ENCODE measurements at places on chromosomes 1 and 21.
A peak's percentile ranks its signal among the peaks of the same experiment; 100 is the strongest.

DNA sequence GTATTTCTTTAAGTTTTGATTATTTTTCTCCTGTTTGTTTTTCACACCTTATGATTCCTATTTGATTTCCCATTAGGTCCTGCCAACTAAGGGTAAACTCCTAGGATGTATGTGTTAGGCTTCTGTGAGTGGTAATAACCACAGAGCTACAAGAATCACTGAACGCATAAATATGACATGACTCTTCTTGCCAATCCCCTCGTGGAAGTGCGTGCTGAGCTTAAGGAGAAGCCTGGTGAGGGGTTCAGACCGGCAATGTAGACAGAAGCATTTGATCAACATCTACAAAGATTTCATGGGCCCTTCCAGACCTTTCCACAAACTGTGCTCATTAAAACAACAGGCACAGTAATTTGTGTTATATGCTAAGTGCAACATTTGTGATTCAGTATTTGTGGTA, 273.8 kb upstream of the SNX7 start:
- no peak for DNase-seq

GRCh38 chr1:201140235-201140940, 13.4 kb upstream of the ASCL5 start:
- no peak for DNase-seq

DNA sequence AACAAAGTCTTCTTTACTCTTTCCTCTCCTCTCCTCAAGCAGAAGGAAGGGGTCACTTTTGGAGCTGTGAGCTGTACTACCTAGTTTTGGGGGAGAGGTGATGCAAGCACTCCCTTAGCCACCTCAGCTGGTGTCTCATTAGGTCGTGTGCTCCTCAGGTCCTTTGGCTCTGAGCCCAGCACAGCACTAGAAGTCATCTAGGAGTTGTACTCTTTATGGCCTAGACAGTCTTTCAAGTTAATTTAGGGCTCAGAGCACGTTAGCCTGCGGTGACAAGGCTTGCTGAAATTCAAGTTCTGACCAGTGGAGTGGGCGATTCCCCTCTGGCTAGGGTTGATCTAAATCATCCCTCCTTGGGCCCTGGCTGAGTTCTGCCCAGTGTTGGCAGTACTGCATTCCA, 48.0 kb upstream of the WDR26 start:
- no peak for DNase-seq

- peak; percentile 82 for DNase-seq
Measured at GRCh38 chr1:82704966-82705365, 904.2 kb downstream of the ADGRL2 start.

DNA sequence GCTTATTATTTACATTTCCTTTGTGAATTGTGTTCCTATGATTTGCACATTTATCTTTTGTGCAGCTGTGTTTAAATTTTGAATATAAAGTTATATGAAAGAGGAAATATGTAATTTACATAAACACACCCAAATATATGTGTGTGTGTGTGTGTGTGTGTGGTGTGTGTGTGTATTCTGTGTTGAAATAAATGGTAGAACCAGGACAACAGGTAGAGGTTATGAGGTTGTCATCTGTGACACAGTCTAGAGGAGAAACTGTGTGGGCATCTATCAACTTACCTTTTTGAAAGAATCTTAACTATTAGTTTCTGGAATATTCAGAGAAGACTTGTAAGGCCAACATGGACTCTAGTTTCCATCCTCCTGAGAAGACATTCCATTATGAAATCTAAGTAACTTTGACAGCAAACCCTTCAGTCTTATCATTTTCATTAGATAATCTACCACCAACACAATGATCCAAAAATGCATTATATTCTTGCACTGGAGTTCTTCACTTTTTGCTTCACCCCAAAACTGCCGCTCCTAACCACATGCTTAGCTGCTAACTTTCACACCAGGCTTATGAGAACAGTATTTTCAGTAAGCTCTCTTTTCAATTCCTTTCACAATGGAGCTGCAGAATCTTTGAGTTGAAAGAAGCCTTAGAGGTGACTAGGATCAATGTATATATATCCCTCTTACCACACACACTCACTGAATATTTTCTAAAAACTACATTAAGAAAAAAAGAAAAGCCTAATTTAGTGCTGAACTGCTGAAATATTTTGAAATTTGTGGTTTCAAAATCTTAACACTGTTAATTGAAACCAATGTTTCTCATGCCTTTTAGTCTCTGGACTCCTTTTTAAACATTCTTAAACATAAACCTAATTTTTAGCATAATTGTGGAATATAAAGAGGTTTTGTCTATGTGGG, 21.8 kb downstream of the PTPRC start:
- no peak for DNase-seq

- no peak for DNase-seq
Measured at GRCh38 chr21:39737376-39738000, 7.5 kb upstream of the IGSF5 start.

GRCh38 chr1:147890177-147890790, 12.3 kb upstream of the GJA8 start:
- DNase-seq, result peak; percentile 78

DNA sequence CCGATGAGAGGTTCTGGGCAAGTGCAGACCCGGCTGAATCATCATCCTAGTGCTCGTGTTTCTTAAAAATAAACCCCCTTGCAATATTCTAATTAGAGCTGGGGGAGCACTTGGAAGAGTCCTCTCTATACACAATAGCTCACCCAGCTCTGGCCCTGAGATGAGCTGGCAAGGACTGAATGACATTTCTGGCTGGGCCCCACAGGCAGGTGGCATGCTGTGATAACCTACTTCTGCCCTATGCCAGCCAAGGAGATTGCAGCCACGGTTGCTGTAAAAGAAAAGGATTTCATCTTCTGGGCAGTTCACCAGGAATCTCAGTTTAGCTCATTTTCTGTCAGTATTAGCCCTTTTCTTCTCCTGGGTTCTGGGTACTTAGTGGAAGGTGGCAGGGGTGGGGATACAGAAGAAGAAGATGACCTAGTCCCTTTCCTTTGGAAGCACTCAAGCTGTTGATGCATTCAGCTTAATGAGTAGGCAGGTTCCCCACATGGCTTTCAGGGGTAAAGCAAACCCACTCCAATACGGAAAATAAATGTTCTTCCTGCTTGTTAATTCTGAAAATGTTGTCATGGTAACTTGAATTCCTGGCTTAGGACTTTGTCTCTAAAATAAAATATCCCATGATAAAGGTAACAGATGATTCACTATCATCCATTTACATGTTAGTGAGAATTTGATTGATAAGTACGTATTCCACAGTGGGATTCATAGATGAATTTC, 32.2 kb downstream of the VASH2 start:
- no peak for DNase-seq

- no peak for DNase-seq
Measured at GRCh38 chr1:116983112-116983511, 18.4 kb upstream of the CD101 start.

GRCh38 chr1:15958111-15958510, 17.8 kb downstream of the ZBTB17 start:
- no peak for DNase-seq

DNA sequence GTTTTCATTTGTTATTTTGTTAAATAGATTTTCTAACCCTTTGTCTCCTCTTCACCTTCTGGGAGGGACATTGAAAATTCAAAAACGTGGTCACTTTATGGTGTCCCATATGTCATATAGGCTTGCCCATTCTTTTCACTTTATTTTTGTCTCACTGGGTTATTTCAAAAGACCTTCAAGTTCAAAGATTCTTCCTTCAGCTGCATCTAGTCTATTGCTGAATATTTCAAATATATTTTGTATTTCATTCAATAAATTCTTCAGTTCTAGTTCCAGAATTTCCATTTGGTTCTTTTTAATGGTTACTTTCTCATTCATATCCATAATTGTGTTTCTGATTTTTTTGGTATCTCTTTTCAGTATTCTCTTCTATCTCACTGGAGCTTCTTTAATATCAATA, 11.6 kb upstream of the KCTD3 start:
- no peak for DNase-seq

- DNase-seq, result no peak
Measured at GRCh38 chr1:91732291-91733107, 153.5 kb downstream of the TGFBR3 start.

DNA sequence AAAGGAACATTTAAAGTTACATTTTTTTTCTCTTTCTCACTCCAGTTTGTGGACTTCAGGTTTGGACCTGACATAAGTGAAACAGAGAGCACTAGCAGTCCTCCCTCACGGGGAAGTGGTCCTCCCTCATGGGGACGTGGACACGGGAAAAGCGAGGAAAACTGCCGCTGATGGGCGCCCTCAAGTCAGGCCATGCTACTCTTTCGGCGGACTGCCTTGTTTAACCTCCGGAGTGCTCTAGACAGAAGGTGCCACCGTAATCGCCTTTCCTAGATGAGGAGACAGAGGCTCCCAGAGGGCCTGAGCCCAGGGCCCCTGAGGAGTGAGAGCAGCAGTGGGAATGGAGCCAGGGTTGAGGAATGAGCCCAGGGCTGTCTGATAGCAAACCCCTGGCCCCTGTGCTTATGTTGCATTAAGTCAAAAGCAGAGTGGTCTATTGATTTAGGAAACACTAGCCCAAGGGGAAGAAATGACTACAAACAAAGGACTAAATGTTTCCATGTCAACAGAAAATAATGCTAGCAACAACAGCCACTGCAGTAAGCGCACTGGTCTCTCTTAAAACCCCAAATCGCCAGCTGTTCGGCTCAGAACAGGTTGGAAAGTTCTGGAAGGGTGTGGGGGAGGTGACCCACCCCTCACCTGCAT, 84.1 kb downstream of the DMRTB1 start:
- DNase-seq, result no peak

- DNase-seq, result no peak
Measured at GRCh38 chr1:184188037-184188436, 136.5 kb downstream of the TSEN15 start.

DNA sequence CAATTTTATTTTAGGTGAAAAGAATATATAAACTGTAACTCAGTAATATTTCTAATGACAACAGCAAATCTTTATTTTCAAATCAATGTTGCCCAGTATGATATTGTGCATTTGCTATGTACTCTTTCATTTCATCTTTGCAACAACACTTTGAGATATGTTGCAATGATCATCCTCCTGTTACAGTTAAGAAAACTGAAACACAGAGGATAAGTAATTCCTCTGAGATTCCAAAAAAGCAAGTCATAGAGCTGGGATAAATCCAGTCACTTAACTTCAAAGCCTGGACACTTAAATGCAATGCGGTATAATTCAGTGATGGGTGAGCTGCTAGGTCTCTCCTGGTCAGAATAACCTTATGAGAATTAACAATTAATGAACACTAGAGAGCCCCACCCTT, 48.6 kb upstream of the EXO1 start:
- DNase-seq, result no peak

DNA sequence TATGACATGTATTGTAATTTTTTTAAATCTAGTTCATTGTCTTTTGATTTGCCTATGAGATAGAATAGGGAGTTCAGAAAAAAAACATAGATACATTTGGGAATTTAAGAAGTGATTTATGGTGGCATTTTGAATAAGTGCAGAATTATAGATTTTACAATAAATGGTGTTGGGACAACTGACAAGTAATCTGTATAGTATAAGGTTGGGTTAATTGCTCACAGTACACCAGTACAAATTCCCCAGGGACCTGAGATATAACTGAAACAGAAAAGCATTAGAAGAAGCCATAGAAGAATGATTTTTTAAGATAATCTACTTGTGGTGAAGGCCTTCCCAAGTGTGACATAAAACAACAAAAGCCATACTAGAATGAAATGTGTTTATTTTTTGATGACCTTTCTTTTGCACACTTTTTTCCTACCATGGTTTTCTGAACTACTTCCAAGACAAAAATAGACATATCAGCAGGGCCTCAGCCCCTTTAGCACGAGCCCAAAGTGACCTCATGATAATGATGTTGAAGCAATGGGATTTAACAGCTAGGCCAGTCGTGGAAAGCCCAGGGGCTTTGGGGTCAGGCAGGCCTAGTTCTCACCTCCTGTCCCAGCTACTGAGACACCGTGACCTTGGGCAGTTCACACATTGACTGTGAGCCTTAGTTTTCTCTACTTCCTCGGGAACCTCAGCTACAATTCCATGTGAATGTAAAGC, 87.4 kb downstream of the GREM2 start:
- no peak for DNase-seq

GRCh38 chr1:247539215-247539614, 3.0 kb upstream of the OR2C3 start:
- no peak for DNase-seq
